SK-MEL-5 (cell line): ENCODE measurements at places on chromosomes 6 and 20.

DNA sequence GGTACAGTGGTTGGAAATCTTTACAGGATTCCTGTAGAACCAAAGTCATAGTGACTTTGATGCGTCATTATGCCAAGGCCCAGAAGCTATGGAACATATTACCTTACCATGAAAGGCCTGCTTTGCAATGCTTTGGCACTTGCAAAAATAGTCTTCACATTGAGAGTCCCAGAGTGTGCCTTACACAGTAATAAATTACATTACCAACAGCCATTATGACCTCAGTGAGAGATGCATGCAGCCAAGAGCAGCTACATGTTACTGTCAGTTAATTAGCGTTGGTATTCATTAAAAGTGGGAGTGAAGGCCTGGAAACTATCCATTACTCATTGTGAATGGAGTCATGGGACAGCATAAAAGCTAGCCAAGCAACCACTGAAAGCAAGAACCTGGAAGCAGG, 39.2 kb upstream of the HDDC2 start:
- no peak for DNase-seq

GRCh38 chr6:105321728-105322127, 81.2 kb downstream of the PREP start:
- DNase-seq, result no peak

- DNase-seq, result no peak
These were observed 163.1 kb downstream of the LY86 start for GRCh38 chr6:6751619-6752023.

GRCh38 chr20:22389836-22390542, 194.4 kb downstream of the FOXA2 start:
- no peak for DNase-seq

DNA sequence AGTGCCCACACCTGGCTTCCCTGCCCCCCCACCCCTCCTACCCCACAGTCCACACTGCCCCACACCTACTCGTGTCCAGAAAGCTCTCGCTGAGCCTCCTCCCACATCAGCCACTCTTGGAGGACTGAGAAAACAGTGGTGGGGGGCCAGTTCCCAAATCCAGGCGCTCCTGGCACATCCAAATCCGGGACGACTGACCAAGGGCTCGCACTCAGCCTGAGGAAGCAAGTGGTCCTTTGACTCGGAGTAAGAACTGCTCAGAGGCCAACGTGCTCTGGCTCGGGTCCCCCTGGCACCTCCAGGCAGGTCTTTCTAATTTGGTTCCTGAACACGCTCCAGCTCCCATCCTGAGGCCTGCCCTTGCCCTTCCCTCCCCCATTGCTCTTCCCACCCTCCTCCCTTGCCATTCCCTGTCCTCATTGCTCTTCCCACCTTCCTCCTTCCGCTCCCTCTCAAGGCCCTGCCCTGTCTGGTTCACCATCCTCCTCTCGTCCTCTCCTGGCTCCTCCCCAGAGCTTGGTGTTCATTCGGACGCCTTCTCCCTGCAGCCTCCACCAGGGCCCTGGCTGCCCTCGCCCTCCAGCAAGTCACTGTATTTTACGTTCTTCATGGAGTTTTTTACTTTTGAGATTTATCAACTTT, 83.6 kb downstream of the THBS2 start:
- DNase-seq, result no peak

DNA sequence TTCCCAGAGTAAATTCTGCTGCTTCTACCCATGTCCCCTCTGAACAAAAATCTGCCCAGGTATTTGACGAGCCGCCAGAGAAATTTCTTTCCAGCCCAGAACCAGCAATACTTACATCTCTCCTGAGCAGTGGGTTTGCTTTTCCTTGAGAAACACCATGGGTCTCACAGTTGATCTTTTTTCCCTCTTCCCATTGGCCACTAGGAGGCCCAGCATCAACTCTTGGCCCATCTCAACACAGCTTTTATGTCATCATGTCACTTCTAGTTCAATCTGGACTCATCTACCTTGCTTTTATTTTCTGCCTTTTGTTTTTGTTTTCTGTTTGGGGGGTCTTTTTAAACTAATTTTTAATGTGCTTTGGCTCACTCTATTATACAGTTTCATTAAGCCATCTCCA, 18.8 kb downstream of the MAFB start:
- peak; percentile 21 for DNase-seq

DNA sequence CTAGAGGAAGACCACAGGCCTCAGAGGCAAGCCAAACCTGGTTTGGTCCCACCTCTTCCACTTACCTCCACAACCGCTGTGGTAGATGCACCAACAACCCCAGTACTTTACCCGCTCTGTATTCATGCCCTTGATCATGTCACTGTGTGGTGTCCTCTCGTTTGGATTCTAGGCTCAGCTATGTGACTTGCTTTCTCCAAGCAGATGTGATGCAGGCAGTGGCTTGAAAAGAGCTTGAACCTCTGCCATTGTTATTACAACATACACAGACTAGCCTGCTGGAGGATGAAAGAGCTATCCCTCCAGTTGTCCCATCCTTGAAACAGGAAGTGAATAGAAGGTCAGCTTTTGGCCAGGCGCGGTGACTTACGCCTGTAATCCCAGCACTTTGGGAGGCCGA, 147.7 kb downstream of the ZNF217 start:
- DNase-seq, result no peak

- peak; percentile 19 for DNase-seq
These were observed 161.3 kb upstream of the AGPAT4 start for GRCh38 chr6:161434921-161435747.

DNA sequence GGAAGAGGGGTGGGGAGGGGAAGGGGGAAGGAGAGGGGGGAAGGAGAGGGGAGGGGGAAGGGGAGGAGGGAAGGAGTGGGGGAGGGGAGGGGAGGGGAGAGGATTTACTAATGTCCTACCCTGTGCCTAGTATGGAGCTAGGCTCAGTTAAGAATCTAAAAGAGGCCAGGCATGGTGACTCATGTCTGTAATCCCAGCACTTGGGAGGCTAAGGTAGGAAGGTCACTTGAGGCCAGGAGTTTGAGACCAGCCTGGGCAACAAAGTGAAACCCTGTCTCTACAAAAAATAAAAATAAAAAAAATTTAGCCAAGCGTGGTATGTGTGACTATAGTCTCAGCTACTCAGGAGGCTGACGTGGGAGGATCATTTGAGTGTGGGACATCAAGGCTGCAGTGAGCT, 13.0 kb downstream of the UBE2J1 start:
- DNase-seq, result no peak

DNA sequence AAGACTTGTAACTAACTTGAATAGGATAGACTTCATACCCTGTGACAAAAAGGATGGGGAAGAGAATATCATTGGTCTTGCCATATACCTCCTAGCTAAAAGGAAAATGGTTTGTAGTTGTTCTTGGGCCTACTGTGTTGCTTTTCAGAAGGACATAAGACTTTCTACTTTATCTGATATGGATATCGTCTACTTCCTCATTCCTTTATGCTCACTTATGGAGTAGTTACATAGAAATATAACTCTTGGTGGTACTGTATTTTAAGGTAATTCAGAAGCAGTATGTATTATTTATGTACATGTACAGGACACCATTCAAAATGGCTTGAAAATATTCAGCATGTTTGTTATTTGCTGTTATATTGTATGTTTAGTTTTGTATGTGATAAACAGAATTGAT, 8.0 kb downstream of the FAM217B start:
- DNase-seq, result no peak

DNA sequence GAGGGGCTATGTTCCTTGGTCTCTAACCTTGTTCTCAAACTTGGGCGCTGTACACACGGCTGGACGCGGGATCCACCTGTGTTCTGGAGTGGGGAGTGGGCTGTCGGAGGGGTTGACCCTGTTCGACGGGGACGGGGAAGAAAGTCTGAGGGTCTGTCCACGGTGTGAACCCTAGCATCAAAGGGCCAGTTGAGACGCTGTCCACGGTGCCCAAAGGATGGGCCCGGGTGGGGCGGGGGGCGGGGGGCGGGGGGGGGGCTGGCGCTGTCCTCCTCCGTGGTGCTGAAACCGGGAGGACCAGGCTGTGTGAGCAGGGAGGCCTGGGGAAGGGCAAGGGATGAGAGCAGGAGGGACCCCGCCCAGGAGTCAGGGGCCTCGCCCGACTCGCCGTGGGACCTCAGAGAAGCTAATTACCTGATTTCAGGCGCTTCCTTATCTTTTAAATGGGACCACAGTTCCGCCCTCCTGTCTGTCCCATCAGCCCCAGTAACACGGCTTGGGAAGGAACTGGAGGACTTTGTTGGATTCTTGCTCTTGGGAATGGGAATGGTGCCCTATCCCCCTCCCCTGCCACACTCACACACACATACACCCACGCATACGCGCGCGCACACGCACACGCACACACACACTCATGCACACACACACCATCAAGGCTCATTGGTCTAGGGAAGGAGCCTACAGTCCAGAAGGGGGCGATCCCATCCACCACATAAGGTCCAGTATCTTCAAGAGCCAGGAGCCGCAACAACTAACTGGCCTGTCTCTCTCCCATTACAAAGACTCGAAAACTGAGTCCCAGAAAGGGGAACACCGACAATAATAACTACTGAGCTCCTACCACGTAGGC, 1.0 kb upstream of the VSTM2L start:
- DNase-seq, result peak; percentile 84

- DNase-seq, result no peak
These were observed 182.0 kb downstream of the UST start for GRCh38 chr6:148928811-148929210.
